ENCODE measurements at places on chromosomes 2 and 18.

DNA sequence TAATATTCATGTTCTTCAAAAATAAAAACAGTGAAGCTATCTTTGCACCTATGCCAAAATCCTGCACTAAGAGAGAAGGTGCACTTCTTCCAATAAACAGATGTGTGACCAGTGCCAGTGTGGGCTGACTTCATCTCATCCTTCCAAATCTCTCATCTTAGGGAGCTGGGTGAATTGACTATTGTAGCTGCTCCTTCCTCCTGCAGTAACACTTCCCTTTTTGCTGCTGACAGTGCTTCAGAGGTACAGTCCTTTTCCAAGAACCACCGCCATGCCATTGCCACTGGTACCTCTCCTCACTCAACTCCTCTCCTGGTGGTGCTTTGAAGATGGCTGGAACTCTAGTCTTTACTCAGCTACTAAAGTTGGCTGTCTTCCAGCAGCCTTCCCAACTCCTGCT is 42.1 kb upstream of the ARHGAP25 start:
- no peak for DNase-seq

DNA sequence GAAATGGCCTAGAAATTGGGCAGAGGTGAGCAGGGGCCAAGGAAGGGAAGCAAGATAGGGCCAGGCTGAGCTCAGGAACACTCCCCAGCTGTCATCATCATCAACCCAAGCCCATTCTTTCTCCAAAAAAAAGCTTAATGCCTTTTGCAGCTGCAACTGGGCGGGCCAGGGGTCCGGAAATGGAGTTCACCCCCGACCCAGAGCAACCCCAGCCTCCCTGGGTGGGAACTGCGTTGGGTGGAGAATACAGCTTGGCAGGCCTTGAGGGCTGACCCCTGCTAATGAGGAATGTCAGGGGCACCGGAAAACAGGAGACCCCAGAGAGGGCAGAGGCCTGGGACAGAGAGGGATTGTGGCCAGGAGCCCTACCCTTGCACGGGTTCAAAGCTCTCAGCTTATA is 64.8 kb downstream of the TNS1 start:
- DNase-seq, result no peak

GRCh38 chr2:26725521-26725820 is 32.9 kb downstream of the KCNK3 start:
- no peak for DNase-seq

GRCh38 chr2:145095641-145096435 is 575.9 kb upstream of the ZEB2 start:
- no peak for DNase-seq

DNA sequence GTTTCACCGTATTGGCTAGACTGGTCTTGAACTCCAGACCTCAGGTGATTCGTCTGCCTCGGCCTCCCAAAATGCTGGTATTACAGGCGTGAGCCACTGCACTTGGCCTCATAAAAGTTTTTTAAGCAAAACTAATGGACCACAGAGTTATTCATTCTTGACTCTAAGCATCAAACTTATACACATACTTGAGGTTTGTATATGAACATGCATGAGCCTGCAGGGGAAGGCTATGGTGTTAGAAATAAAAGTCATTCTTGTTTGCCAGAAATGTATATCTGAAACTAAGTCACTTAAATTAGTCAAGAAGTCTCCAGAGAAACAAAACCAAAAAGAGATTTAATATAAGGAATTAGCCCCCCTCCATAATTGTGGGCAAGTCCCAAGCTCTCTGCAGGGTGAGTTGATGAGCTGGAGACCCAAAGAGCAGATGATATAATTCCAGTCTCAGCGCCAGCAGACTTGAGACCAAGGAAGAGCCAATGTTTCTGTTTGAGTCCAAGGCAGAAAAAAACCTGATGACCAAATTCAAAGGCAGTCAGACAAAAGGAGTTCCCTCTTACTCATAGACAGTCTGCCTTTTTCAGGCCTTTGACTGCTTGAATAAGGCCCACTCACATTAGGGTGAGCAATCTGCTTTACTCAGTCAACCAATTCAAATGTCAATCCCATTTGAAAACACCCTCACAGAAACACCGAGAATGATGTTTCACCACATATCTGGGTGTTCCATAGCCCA is 69.0 kb upstream of the DSG1 start:
- no peak for DNase-seq

DNA sequence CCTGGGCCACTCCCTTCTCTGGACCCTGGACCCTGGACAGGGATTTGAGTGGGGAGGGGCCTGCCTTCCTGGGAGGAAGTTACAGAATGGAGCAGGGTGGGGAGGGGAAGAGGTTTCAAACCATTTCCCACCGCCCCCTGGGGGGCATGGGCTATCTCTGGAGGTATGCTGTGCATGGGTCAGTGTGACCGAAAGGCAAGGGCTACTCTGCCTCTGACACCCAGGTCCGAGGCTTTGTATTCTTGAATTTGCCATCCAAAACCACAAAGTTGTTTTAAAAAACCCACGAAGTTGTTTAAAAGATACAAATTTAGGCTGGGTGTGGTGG is 46.9 kb downstream of the GORASP2 start:
- no peak for DNase-seq

DNA sequence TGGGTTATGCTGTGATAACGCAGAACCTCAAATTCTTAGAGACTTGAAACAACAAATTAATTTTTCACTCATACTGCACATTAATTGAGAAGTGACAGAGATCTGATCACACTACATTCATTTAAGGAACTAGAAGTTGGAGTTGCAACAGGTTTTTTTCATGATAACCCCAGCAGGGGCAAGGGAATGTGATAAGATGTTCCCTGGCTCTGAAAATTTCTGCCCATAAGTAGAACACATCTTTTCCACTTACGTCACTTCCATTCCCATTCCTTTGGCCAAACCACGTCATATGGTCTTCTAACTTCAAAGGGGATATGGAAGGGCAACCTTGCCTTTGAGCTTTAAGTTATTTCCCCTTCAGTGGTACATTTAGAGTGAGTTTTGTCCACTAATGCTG is 29.7 kb upstream of the PSME4 start:
- DNase-seq, result no peak

- DNase-seq, result no peak
Observed at GRCh38 chr2:219525533-219526232, 11.4 kb downstream of the ASIC4 start.

GRCh38 chr2:54059504-54059903 is 55.9 kb upstream of the ACYP2 start:
- DNase-seq, result no peak

DNA sequence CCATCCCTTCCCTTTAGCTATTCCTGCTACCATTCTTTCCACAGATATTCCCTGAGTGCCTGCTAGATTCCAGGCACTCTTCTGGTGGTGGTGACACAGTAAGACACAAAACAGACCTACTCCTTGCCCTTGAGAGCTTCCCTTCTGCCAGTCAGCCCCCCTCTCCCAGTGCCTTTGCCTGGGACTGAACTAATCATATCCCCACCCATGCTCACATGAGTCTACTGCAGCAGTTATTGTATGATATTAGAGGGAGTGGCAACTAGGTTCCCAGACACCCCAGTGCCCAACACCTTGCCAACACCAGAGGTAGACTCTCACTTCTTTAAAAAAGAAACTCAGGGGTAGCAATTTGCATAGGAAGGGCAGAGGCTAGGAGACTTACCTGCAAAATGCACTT is 7.2 kb upstream of the LBH start:
- no peak for DNase-seq

DNA sequence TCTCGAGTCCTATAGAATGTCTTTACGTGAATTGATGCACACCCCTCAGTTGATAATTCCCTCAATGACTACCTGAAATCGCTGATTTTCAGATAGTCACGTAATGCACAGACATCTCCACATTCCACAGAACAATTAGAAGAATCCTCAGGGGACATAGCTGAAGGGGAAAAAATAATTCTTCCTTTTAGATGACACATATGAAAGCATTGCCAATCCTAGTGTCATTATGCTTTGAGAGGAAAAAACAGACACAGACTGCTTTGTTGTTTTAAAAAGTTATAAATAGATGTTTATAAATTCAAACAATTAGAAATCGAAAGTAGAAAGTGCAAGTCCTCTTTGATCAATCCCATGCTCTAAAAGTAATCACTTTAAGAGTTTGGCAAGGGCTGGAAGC is 100.6 kb upstream of the FN1 start:
- DNase-seq, result no peak

DNA sequence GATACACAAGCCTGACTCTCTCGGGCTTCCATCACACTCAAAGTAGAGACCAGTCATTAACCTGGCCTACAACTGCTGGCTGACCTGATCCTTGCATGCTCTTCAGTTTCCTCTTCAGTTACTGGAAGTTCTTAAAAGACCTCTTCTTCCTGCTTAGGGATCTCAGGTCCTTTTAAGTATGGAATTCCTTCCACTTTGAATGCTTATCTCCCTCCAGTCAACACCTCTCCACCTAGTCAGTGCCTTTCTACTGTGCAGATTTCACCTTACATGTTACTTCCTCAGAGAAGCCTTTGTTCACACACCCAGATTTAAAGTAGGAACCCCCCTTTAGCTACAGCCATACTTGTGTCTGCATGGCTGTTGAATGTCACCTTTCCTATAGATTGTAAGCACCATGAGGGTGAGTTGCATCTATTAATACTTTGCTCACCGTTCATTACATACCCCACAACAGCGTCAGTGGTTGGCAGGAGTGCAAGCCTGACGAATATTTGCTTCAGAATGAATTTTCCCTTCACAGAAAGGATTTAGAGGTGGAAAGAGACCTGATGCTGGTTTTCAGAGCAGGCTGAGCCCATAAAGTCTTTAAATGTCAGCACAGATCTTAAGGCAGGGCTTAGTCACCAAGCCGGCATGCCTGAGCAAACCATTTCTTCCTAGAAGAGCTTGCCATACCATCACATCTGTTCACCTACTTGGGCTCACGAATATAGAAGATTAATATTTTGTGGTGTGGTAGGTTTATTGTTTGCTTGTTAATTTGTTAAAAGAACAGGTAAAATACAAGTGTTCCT is 90.1 kb downstream of the ACVR1 start:
- no peak for DNase-seq

DNA sequence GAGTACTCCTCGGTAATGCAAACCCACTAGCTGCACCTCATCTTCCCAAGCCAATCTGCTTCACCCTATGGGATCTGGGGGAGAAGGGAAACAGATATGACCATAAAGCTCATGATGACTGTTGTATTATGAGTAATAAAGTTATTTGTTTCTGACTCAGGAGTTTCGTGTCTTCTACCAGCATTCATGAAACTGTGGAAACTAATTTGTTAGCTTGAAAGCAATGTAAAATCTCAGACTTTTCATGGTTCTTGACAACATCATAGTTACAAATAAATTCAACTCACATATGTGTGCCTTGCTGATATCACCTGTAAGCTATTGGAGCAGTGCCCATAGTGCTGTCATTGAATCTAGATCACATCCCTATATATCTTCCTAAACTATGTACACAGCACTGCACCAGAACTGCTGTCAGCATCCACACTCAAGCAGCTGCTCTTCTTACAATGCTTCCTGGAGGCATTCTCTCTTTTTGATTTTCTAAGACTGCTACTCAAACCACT is 135.6 kb upstream of the KYNU start:
- no peak for DNase-seq

Measured in left hindlimb (tissue), 1 donor.